ENCODE measurements at places on chromosomes 4 and X.

DNA sequence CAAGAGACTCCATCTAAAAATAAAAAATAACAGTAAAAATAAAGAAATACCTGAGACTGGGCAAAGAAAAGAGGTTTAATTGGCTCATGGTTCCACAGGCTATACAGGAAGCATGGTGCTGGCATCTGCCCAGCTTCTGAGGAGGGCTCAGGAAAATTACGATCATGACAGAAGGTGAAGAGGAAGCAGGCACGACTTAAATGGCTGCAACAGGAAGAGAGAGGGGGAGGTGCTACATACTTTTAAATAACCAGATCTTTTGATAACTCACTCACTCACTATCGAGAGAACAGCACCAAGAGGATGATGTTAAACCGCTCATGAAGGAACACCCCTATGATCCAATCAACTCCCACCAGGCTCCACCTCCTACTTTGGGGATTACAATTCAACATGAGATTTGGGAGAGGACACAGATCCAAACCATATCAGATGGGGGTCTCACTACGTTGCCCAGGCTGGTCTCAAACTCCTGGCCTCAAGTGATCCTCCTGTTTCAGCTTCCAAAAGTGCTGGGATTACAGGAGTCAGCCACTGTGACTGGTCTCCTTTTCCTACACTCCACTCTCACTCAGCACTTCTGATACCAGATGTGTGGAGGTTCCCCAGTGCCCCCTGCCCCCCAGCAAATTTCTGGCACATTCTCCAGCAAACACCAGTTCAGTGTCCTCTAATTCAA, 11.9 kb upstream of the ZNF157 start:
- H3K27me3 ChIP-seq, result no peaks in the 10 kb centered on the region
- H3K4me3 ChIP-seq, result no peak overlapping the region
- H3K27ac ChIP-seq, result no peak overlapping the region
- H3K36me3 ChIP-seq, result no peaks in the 10 kb centered on the region
- H3K4me1 ChIP-seq, result no peaks in the 10 kb centered on the region

GRCh38 chrX:102837847-102838246, 99.2 kb upstream of the RAB40AL start:
- no peaks in the 10 kb centered on the region for H3K36me3 ChIP-seq
- H3K4me3 ChIP-seq, result no peak overlapping the region

DNA sequence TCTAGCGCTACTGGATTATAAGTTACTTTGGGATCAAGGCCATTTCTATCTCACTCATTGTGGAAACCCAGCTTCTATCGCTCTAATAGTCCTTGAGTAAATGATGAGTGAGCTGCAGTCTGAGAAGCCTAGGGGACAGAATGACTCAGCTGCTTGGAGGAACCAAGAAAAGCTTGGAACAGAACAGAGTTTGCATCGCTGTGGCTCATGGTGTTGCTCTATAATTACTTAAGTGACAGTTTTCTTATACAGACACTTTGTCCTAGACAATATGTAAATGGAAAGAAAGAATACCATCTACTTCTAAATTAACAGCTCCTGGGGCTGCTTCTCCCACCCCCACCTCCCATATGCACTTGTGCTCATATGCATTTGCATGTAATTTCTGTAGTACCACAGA, 156.9 kb downstream of the SLIT2 start:
- H3K4me3 ChIP-seq, result no peak overlapping the region
- DNase-seq, result no peak
- no peaks in the 10 kb centered on the region for H3K27me3 ChIP-seq
- H3K27ac ChIP-seq, result no peak overlapping the region

DNA sequence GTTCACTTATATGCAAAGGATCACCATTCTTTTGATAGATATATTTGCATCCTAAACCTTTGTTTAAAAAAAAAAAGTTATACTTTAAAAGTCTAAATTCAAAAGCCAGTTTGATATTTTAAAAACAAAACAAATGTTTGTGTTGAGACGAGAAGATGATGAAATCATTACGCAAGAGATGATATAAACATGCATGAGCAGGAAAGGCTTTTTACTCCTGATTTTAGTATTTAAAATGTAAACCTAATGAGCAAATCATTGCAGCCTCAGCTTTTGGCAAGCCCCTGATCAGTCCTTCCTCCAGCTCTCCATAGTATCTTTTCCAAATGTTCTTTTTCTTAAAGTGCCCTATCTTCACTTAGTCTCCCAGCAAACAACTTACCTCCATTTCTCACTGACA, 115.6 kb downstream of the ARAP2 start:
- DNase-seq, result no peak
- H3K4me1 ChIP-seq, result no peaks in the 10 kb centered on the region
- no peak overlapping the region for H3K27ac ChIP-seq
- peaks cover under 1% of the 10 kb centered on the region for H3K36me3 ChIP-seq
- H3K27me3 ChIP-seq, result no peaks in the 10 kb centered on the region
- H3K4me3 ChIP-seq, result no peak overlapping the region

Data from suprapubic skin (tissue), 4 donors.